ENCODE measurements at places on chromosomes 12 and 14.

GRCh38 chr12:68903511-68903910 lies 29.5 kb downstream of the CPM start:
- no peak for DNase-seq

DNA sequence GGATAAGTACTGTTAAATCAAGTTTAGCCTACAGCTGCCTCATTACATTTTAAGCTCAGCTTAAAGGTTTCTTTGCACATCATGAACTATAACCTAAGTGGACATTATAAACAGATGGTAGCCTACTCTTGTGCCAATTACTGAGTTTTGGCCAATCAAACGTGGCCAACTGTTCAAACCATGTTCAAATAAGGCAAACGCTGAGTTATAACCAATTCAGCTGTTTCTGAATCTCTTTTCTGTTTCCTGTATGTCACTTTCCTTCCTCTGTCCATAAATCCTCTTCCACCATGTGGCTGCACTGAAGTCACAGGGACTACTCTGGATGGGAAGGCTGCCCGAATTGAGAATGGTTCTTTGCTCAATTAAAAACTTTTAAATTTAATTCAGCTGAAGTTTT lies 98.4 kb downstream of the BCAT1 start:
- DNase-seq: no peak

DNA sequence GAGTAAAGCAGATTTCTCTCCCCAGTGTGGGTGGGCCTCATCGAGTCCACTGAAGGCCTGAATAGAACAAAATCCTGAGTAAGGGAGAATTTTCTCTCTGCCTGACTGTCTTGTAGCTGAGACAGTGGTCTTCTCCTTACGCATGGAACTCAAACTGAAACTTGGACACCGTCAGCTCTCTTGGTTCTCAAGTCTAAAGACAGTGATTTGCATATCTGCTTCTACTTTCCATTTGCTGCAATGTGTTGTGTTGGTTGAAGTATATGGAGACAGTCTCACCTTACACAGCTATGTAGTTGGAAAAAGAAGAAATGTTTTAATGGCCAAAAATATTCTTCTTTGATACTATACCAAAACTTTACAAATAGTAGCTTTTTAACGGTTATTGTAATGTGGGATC lies 160.2 kb upstream of the LMNTD1 start:
- no peak for DNase-seq

DNA sequence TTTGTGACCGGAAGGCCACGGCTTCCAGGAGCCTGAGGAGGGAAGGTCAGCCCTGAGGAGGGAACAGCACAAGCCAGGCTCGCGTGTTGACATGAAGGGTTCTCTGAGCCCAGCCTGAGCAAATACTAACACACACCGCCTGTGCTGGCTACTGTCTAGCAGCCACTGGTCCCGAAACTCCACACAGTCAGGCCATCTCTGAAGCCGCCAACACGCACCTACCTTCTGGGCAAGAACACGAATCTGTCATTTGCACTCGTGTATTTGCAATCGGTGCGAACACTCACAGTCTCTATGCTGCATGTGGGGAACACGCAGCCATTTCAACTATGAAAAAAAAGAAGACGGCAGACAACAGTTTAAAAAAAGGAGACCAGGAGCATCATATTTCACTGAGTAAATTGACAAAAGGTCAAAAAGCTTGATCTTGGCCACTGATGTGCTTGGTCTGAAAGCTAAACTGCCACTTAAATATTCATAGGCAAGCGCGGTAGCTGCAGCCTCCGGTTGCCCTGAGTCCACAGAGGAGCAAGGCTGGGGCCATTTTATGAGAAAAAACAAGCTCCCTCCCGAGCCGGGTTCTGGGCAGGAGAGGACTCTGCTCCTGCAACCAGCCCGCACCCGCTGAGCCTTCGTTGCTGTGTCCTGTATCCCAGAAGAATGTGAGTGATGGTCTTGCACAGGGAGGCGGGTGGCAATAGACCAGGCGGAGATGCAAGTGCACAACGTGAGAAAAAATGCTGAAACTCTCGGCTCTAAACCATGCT lies 57.8 kb downstream of the RIMBP2 start:
- DNase-seq: no peak

DNA sequence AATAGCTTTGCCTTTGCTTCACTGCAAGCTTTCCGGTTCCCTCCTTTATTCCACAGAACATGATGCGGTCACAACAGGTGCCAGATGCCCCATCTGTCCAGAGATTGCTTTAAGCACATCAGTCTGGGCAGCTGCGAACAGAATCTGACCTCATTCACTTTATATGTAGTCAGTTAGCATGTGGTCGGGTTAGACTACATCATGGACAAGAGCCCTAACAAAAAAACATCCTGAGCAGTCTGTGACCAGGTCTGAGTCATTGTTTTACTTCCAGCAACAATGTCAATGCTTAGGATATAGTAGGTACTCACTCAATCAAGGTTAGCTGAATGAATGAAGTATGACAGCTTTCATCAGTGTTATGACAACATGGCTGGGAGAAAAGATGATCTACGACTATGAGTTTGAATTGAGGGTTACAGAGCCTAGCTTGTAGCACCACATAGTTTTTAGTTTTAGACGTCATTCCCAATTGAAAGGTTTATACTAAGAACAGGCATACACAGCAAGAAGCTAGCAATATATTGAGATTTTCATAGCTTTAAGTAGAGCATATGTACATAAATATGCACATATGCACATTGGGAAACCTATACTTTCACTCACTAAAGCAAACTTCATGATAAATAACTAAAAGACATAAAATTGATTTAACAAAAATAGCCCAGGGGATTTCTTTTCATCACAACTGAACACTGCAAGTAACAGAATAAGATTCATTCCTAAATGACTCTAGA lies 64.2 kb upstream of the TMCC3 start:
- peak; percentile 80 for DNase-seq

GRCh38 chr12:45183246-45183645 lies 32.6 kb upstream of the ANO6 start:
- DNase-seq: no peak

DNA sequence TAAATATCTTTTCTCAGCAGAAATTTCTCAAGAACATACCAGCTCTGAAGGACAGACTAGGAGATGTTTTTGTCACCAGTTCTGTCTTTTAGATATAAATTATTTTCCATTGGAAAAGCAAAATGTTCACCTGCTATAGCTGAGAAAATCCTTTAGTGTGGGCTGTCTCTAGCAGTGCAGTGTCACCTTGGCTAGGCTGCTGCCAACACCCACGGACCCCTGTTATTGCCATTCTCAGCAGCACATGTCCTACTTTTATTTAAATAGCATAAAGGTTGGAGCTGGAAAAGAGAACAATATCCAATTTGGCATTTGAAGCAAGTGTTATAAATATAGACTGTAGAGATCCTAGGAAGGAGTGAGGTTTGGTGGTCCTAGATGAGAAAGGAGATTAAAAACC lies 156.4 kb downstream of the TPH2 start:
- DNase-seq: no peak

DNA sequence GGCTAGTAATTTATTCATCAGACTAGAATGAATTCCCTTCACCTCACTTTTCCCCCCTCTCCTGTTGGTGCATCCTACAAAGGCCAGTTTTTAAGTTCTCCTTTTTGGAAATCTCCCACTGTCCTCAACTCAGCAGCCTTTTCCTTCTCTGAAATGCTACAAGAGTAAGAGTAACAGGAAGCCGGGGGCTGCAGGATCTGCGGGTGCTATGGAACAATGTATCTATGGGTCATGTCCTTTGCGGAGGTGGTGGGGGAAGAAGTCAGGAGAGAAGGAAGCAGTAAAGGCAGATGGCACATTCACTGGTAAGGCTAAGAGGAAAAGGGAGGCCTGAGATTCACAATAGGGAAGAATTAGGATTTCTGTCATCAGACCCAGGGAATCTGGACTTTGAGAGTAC lies 22.2 kb upstream of the TESC start:
- DNase-seq: no peak

DNA sequence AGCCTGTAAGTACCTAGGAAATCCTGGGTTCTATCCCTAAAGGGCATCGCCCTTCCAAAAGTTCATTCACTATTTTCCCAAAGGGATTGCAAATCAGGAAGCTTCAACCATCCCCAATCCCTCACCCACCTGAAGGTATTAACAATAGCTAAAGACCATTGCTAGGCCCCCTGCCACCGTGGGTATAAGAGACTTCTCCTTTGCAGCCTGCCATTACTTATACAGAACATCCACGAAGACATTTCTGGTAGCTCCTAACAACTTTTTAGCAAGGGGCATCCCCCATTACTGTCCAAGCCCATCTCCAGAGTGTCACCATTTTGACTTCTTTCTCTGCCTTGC lies 384 bp upstream of the SMUG1 start:
- no peak for DNase-seq

- no peak for DNase-seq
Measured at GRCh38 chr12:112606611-112607365, 184.8 kb upstream of the RPH3A start.

- DNase-seq: no peak
Measured at GRCh38 chr12:19826980-19827550, 387.8 kb downstream of the AEBP2 start.

DNA sequence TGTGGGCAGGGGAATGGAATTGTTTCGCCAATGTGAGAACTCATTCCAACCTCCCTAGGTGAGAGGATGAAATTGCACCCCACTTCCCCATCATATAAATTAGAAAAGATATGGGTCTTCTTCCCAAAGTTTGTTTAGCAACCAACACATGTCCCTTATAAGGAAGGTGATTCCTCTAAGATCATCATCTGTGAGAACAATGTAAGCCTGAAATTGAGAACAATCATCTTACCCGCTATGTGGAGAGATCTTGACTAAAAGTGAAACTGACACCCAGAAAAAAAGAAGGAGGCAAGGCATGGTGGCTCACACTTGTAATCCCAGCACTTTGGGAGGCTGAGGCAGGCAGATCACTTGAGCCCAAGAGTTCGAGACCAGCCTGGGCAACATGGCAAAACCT lies 173.2 kb upstream of the HMGA2 start:
- DNase-seq: no peak

- peak; percentile 42 for DNase-seq
Measured at GRCh38 chr14:69288011-69288771, 28.2 kb downstream of the GALNT16 start.

DNA sequence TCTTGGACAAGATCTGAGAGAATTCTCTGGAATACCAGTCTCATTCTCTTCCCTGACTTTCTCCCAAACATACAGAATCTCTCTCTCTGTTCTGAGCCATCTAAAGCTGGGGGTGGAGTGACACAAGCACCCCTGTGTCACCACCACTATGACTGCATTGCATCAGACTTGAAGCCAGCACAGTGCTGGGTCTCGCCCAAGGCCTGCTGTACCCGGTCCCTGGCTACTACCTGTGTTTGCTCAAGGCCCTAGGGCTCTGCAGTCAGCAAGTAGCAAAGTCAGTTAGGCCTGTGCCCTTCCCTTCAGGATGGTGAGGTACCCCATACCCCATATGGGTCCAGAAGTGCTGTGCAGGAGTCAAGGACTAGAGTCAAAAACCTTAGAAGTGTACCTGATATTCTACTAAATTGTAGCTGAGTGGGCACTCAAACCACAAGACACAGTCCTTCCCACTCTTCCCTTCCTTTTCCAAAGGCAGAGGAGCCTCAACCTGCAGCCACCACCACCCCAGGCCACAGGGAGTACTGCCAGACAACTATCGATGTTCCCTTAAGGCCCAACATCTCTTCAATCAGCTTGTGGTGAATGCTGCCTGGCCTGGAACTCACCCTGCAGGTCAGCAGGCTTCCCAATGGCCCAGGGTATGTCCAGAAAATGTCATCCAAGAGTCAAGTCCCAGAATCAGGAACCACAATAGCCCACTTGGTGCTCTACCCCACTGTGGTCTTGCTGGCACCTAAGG lies 21.2 kb upstream of the RDH16 start:
- no peak for DNase-seq

GRCh38 chr12:46901464-46902205 lies 75.8 kb upstream of the SLC38A4 start:
- no peak for DNase-seq

GRCh38 chr14:20418501-20418909 lies 5.2 kb upstream of the TEP1 start:
- no peak for DNase-seq

GRCh38 chr12:68865399-68866164 lies 57.6 kb downstream of the MDM2 start:
- DNase-seq: no peak

DNA sequence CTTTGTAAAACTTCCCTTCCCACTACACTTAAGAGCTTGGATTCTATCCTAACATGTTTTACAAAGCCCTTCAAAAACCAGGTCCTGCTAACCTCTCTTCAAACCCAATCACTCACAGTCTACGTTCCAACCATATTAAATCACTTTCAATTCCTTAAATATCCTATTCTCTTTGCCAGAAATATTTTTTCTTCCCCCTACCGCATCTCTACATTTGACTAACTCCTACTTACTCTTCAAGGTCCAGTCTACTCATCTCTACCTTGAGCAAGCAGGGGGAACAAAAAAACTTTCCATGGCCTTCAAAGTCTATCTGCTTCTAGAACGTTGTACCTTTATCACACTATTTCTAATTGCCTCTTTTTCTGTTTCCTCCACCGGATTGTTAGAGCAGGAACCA lies 6.1 kb downstream of the ERGIC2 start:
- DNase-seq: no peak

DNA sequence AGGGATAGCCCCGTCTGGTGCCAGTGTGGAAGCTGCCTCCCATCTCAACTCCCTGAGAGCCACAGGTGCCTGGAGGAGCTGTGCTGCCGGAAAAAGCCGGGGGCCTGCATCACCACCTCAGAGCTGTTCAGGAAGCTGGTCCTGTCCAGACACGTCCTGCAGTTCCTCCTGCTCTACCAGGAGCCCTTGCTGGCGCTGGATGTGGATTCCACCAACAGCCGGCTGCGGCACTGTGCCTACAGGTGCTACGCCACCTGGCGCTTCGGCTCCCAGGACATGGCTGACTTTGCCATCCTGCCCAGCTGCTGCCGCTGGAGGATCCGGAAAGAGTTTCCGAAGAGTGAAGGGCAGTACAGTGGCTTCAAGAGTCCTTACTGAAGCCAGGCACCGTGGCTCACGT lies 25.5 kb upstream of the P2RX4 start:
- no peak for DNase-seq

- no peak for DNase-seq
Measured at GRCh38 chr14:30403791-30404190, 155.2 kb upstream of the G2E3 start.

- DNase-seq: no peak
Measured at GRCh38 chr14:44990533-44990932, 28.5 kb downstream of the TOGARAM1 start.

DNA sequence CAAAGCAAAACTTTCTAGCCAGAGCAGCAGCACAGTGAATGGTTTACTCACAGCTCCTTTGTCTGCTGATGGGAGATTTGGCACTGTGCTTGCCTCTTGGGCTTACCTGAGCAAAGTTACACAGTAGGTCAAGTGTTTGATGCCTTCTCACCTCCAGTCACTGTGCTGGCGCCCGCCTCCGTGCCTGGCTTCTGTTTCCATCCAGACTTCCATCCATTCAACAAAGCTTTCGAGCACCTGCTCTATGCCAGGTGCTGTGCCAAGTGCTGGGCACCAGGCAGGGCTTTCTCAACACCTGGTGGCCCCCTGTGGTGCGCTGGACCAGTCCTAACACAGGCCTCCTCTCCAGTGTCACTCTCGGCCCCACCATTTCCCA lies 199.2 kb upstream of the EEA1 start:
- no peak for DNase-seq

- no peak for DNase-seq
Measured at GRCh38 chr14:75101491-75101890, 25.4 kb downstream of the NEK9 start.

- no peak for DNase-seq
Measured at GRCh38 chr12:85923767-85924331, 49.8 kb downstream of the NTS start.

All from right hindlimb (tissue), 1 donor.